ENCODE measurements at places on chromosomes 3 and 15.

DNA sequence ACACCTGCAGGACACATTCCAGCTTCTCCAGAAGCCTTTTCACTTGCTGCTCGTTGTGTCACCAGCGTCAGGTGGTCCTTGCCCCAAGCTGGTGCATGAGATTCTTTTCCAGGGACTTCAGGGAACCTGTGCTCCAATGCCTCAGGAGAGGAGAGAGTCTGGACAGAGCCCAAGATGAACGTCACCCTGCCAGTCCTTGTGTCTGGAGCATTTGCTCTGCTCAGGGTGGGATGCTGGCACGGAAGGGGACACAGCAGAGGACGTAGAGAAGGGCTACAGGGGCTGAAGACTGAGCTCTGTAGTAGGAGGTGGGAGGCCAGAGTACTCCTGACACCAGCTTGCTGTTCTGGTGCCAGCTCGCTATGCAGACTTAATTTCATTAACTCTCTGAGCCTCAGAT, 262.1 kb downstream of the XXYLT1 start:
- no peak for DNase-seq

GRCh38 chr3:49058011-49058410, 28.8 kb upstream of the IMPDH2 start:
- no peak for DNase-seq

DNA sequence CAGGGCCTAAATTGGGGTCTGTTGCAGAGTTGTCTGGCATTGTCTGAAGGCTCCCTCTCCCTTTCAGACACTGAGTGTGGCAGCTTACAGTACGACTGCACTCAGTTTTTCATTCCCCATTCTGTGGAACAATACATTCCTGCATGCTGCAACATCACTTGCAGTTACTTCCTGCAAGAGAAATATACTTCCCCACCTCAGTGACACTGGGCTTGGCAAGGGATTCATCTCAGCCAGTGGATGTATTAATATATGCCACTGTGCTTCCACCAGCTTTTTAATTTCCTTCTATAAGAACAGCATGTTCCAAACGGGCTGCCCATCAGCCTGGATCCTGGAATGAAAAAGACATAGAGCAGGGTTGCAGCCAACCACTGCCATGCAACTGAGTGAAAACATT, 23.1 kb downstream of the B3GALNT1 start:
- no peak for DNase-seq

- peak; percentile 32 for DNase-seq
Measured at GRCh38 chr3:196016485-196016884, 65.4 kb downstream of the TFRC start.

DNA sequence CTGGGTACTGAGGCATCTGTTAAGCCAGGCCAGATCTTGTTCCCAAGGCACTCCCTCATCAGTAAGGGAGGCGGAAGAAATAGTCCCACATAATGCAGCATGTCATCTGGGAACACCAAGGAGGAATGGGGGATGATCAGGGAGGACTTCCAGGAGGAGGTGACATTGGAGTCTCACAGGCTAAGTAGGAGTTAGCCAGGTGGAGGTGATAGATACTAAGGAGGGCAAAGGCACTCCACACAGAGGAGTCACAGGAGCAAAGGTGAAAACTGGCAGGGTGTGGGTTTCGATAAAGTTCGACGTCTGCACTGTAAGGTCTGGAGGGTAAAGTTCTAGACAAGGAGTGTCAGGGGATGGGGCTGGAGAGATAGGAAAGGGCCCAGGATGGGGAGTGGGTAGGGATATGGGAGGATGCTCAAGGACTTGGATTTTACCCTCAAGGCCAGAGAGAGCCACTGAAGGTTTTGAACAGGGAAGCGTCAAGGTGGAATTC, 6.3 kb downstream of the SLC28A1 start:
- DNase-seq, result no peak

DNA sequence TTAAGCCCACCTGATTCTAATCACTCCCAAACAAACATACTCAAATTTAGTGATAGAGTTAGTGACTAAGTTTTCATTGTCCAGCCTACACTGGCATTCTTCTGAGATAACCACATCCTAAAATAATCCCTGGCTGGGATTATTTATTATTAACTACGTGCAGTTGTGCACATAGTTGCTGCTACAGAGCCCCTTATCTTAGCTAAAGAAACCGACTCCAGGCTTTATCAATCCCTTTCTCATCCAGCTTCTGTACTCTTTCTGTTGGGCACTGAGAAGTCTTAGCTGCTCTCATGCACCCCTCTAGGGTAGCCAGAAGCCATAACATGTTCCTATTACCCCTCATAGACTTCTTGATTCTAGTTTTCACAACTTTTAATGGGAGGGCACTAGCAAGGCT, 208.7 kb downstream of the MBNL1 start:
- DNase-seq, result no peak

DNA sequence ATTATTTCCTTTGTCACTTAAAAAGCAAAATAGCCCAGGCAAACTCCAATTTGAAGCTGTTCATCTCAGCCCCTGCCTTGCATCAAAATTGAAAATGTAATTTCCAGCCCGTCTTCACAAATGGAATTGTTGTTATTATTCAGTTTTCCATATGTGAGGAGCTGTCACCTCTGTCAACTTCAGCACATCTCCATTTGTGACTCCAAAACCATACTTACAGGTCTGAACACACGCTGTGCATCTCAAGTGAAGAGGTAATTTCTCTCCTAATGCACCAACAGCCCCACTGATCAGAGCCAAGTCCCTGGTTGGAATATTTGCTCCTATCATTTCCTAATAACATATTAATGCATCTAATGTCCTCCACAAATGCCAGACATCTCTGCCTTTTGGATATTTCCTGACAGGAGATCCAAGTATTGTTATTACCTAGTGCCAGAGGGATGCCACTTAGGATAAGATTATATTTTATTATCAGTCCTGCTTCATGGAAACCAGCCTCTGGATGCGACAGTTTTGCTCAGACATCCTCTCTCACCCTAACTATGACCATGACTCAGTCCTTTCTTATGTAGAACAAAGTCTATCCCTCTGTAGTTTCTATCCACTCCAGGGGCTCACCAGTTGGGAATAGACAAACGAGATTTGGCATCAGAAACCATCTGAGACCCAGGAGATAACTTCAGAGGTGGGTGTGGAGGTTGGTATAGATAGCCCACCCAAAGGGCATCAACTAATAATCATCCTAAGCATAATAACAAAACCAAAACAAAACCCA, 379.8 kb downstream of the VPS13C start:
- DNase-seq, result no peak

DNA sequence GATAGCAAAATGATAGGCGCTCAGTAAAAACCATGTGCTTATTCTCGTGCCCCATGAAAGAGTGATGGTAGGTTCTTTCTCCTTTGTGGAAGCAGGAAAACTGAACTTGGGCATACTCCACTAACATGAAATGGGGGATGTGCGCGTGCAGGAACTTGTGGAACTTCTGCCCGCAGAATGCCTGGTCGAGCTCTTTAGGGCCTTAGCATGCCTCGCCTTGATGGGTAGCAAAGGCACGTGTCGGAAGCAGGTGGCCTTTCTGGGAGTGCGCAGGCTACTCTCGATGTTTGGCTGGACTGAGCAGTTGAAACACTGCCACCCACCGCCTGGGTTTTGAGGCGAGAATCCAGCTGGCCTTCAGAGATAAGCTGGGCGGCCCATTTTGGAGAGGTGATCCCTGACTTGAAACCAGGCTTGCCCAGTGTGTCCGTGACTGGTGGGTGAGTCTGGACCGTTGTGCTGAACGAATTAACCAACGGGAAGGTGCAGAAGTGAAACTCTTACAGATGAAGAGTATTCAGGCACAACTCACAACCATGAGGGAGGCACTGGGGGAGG, 842 bp downstream of the PCCB start:
- DNase-seq, result peak; percentile 66

GRCh38 chr3:35216501-35217266, 422.6 kb upstream of the ARPP21 start:
- no peak for DNase-seq

- DNase-seq, result peak; percentile 65
Measured at GRCh38 chr3:116863822-116864589, 154.4 kb downstream of the TUSC7 start.

GRCh38 chr15:98745179-98745578, 96.8 kb downstream of the IGF1R start:
- DNase-seq, result no peak

DNA sequence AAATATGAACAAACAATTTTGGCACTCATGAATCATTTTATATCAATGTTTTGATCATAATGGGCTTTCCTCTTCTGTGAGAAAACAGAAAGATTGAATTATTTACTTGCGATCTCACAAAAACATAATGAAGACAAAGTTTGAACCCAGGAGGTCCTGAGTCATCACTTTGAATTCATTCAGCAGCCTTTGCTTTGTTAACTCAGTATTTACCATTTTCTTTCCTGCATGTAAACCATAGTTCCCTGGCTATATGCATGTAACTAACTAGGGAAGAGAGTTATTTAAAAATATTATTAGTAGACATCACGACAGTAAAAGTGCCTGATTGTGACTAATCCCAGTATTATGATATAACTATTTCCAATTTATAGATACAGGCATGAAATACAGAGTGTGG, 1026.2 kb downstream of the PLOD2 start:
- DNase-seq, result no peak

GRCh38 chr15:40048211-40048792, 9.3 kb upstream of the SRP14 start:
- DNase-seq, result no peak

GRCh38 chr15:47384341-47384740, 333.0 kb upstream of the SEMA6D start:
- DNase-seq, result peak; percentile 81

- no peak for DNase-seq
Measured at GRCh38 chr3:73530022-73530396, 94.7 kb downstream of the PDZRN3 start.

DNA sequence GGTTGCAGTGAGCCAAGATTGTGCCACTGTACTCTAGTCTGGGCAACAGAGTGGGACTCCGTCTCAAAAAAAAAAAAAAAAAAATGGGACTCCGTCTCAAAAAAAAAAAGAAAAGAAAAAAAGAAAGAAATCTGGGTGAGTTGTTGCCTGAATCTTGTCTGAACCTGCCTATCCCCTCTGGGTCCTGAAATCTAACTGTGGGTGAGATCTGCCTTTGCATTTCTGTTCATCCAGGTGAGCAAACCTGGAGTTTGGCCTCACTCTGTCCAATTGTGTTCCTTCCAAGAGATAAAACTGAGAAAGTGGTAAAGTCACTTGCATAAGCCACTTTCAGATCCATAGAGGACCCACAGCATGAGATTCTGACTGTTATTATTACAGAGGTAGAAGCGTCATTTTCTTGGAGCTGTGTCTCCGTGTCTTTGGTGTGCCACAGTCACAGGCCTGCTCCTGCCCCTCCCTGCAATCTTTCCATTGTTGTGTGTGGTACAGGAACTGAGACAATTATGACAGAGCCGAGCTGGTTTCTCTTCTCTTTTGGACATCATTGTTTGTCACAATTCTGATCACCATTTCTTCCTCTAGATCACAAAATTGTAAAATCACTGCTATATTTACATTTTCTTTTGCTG, 235.9 kb downstream of the LPP start:
- no peak for DNase-seq

DNA sequence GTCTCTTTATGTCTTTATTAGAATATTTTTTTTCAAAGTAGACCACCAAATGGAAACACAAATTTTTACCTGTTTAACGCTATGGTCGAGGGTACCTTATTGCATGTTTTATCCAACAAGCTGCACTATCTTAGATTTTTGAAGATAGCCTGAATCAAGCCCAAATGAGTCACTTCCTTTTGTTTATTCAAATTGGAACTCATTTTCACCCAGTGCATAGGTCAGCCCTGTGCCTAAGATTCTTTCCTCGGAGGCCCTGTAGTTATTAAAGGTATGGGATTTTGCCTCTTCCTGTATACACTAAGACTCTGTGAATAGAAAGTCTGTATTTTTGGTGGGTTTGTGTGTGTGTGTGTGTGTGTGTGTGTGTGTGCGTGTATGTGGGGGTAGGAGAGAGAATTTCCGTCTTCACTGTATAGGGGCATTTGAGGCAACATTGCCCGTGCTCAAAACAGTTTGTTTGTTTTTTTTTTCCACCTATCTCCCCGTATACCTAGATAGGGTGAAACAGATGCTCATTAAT, 358.0 kb upstream of the CADM2 start:
- DNase-seq, result no peak

DNA sequence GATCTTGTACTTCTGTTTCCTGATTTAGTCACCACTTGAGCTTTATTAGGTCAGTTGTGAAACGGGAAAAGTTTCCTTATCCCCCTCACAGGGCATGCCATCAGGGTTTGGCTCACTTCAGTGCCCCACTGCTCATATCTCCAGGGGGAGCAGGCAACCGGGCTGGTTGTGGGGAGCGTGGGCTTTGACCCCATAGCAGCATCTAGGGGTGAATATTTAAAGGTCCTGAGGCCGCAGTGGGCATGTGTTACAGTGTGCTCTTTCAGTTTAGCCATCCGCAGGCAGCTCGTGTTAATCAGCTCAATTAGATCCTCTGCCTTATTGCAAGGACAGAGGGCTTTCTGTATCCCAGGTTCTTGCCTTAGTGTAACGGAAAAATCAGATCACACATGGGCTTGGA, 71.9 kb downstream of the MRPL46 start:
- DNase-seq, result no peak

GRCh38 chr3:30199096-30199759, 407.2 kb upstream of the TGFBR2 start:
- DNase-seq, result peak; percentile 80

DNA sequence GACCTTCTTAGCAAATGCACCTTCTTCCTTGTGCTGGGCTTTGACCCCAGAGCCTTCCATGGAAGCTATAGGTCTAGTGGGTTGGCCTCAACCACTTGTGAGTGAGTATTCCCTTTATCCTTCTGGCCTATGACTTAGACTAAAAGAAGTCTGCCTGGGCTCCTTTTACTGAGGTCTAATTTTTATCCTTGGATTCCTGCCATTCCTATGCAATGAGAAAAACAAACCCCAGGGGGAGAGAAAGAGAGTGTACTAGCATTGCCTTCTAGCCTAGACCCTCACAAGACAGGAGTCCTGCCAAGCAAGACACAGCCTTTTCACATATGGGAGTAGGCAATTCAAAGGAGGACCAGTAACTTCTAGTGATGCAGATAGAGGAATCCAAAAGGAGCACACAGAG, 155.4 kb downstream of the PPM1L start:
- no peak for DNase-seq

- peak; percentile 55 for DNase-seq
Measured at GRCh38 chr15:50675535-50676144, 11.0 kb downstream of the TRPM7 start.

DNA sequence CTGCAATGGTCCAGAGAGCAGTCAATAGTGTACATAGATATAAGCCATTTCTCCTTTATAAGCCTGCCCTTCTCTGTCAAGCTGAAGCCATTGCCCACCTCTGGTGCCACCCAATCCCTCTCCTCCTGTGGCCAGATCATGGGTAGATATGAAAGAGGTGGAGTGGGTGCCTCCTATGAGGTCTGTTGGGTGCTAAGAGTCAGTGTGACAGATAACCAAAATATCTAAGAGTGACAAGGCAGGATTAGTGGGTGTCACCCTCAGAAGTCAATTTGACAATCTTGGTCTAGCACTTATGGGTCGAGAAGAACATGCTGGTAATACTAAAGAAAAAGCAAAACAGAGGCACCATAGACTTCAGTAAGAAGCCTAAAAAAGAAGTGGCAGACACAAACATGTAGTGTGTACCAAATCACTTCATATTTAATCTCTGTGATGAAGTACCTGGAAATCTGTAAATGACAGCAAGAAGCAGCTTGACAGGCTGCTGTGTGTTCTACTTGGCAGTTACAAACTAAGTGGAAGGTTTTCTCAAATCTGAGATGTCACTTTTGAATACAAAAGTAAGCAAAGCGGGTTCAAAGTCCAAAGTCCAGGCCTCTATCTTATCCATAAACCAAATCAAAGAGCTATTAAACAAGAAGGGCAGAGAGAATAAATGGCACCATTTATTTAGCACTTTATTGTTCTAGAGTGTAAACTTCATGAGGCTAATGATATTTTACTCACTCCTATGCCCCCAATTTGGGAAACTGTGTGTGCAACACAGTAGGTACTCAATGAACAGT, 118.9 kb upstream of the EOMES start:
- DNase-seq, result no peak
